GM12892 (cell line): ENCODE measurements at places on chromosomes 4 and X.
A peak's percentile ranks its signal among the peaks of the same experiment; 100 is the strongest.

DNA sequence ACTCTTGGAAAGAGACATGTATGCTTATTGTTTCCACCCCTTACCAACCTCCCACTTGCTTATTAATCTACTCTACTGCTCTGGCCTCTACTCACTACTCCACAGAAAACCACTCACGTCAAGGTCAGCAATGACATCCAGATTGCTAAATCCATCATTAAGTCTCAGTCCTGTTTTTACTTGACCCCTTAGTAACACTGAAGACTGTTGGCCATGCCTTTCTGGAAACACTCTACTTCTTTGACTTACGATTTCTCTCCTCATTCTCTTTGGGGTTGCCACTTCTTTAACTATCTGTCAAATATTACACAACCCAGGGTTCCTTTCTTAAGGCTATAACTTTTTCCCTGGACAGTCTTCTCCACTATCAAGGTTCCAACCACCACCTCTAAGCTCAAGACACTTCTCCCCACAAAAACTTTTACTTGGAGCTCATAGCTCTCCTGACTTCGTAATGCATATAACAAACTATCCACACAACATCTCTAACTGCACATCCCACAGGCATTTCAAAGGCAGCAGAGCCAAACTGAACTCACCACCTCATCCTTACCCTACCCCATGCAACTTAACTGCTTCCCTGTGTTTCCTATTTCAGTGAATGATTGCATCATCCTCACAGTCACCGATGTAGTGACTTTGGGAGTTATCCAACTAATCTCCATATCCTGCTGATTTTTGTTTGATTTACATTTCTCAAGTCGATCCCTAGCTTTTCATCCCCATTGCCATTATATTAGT is 15.8 kb upstream of the MAGEA4 start:
- no peak for DNase-seq

- no peak for DNase-seq
These were observed 18.5 kb upstream of the SPP1 start for GRCh38 chr4:87957061-87957460.

DNA sequence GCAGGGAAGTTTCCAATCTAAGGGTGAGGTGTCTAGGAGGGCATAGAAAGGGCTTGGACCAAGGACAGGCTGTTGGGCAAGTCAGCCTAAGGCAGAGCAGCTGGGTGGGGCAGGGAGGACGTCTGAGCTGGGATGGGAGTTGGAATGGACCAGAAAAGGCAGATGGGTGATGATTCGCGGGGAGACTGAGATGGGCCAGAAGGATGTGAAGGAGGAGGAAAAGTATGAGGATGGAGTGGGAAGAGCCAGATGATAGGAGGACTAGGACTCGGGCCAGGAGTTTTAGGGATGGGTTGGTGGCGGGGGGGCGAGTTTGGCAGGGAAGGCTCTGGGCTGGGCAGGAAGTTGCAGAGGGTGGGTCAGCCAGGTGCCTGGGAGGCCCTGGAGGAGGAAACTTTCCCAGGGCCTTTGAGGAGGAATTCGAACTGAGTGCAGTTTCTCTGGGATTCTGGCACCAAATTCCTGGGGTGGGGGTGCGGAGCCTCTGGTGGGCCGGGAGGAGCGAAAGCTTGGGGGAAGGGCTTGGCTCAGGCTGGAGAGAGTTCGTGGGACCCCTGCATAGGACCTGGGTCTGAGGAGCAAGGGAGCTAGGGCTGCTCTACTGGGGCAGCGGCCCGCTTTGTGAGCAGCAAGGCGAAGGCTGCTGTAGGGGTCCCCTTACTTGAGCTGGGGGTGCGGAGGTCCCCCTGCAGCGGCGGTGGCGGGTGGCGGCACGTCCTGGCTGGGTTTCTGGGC is 8.7 kb upstream of the TIMP1 start:
- no peak for DNase-seq

DNA sequence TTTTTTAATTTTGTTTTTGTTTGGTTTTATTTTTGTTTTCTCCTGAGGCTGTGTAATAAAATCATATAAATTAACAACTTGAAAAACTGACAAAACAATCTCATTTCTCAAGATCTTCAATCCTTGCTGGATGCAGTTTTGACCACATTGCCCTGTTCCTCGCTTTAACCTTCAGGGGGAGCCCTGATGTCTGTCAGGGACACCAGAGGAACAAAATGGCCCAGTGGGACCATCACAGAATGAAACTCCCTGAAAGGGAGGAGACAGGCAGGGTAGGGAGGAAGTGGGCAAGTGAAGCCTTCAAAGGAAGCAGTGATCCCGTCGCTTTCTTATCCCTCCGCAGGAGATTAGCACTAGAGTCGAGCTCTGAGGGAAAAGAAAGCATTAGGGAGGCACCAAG is 274.9 kb upstream of the LDB2 start:
- no peak for DNase-seq

- peak; percentile 72 for DNase-seq
These were observed 21.6 kb downstream of the FABP2 start for GRCh38 chr4:119300101-119300978.

- no peak for DNase-seq
These were observed 33.5 kb upstream of the CYBB start for GRCh38 chrX:37746218-37746941.

DNA sequence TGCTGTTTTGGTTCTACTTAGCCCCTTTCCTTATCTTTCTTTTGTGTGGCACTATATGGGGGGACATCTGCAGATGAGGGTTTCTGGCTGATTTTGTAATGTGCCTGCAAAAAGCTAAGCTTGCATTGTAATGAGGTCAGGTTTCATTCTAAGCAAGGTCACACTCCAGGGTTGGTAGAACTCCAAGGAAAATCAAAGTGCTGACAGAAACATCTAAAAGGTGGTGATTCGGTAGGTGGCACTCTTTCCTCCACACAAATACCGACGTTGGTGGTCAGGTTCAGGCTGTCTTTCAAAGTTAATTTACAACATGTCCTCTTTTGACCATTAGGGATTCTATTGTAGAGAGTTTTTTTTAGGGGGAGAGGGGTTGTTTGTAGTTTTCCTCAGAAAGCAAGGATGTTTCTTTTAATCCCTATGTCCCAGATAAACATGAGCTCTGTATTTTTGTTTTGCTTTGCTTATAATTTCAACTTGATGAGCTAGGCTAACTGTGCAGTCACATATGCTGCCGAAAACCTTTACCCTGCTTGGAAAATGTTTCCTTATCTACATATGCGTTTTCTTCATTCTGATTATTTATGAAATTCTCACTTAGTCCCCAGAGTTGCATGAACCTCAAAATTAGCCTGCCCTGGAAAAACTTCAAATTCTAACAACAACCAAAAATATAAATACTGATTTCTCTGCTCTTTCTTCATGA is 434.2 kb downstream of the PPARGC1A start:
- DNase-seq, result no peak

DNA sequence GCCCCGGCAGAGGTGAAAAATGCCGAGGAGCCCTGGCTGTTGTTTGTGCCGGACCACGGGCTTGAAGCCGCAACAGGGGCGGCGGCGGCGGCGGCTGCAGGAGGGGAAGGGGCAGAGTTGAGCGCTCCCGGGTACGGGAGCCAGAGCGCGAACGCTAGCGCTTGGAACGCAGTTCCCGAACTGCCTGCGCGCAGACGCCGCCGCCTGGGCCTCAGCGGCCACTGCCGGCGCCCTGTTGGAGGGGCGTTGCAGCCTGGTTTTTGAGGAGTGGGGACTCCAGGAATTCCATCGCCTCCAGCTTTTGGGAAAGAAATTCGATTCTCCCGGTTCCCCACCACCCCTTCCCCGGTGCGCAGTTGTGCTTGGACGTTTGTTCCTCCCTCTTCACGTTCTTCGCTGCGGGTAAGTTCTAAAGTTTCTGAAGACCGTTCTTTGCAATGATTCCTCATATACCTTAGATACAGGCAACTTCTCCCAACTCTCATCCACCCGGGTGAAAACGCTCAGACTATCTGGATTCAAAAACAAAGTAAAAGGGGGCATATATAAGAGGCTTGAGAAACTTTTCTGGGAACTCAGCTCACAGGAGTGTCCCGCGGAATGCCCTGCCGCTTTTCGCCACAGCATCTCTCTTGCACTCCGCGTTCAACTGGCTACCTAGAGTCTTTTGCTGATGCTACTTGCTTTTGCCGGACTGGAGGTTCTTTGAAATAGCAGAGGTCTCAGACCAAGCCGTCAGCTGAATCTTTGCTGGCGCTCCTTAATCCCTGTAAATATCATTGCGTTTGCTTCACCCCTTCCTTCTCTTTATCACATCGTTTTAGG is 1.0 kb downstream of the FAT4 start:
- no peak for DNase-seq

DNA sequence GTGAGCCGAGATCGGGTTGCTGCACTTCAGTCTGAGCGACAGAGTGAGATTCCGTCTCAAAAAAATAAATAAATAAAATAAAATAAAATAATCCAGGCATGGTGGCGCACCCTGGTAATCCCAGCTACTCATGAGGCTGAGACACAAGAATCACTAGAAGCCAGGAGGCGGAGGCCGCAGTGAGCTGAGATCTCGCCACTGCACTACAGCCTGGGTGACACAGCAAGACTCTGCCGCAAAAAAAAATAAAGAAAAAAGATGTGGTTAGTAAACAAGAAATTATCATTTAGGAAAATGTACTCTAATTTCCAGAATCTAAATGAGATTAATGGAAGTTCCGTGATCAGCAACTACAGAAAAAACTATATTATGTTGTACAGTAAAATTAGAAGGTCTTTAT is 14.5 kb upstream of the LRBA start:
- no peak for DNase-seq

GRCh38 chr4:528835-529234 is 29.8 kb downstream of the PIGG start:
- DNase-seq, result no peak

DNA sequence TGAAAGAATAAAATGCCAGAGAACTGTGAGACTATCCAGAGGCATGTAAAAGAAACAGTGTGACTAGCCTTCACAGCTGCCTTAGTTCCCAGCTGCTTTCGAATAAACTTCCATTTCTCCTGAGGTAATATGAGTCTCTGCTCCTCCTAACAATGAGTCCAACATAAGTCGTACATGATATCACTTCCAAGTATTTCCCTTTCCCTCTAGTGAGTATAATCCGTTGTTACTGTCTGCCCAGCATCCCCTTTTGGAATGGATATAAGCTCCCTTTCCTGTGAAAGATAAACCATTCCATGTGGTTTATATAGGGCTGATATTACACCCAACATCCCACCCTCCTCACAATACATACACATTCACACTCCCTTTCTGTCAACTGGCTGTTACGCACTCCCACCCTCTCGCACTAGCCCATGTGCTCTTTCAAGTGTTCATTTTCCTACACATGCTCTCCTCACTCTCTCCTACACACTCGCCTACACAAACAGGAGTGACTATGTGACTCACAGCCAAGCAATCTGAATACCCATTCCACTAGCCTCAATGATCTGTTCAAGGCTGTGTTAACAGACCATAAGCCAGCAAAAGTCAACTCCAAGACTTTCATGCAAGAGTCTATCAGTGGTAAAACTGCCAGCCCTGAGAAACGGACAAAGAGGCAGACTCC is 5.0 kb downstream of the NAF1 start:
- no peak for DNase-seq

DNA sequence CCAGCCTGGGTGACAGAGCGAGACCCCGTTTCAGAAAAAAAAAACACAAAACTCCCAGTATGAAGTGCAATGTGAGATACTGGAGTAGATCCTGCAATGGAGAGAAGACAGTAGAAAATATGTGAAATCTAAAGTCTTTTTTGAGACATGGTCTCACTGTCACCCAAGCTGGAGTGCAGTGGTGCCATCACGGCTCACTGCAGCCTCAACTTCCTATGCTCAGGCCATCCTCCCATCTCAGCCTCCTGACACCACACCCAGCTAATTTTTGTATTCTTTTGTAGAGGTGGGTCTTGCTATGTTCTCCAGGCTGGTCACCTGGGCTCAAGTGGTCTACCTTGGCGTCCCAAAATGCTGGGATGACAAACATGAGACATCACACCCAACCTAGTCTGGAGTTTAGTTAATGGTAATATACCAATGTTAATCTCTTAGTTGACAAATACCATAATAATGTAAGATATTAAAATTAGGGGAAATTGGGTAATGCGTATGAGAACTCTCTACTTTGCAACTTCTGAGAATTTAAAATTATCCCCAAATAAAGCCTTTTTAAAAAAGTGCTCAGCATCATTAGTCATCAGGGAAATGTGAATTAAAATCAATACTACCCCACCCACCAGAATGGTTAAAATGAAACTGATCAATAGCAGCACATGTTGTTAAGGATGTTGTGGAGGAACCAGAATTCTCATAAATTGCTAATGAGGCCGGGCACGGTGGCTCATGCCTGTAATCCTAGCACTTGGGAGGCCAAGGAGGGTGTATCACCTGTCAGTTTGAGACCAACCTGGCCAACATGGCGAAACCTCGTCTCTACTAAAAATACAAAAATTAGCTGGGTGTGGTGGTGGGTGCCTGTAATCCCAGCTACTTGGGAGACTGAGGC is 15.0 kb downstream of the RBMX start:
- no peak for DNase-seq

- DNase-seq, result no peak
These were observed 11.3 kb upstream of the DOCK11 start for GRCh38 chrX:118484216-118484903.

GRCh38 chrX:57135287-57135686 is 1.9 kb downstream of the SPIN2A start:
- DNase-seq, result no peak

DNA sequence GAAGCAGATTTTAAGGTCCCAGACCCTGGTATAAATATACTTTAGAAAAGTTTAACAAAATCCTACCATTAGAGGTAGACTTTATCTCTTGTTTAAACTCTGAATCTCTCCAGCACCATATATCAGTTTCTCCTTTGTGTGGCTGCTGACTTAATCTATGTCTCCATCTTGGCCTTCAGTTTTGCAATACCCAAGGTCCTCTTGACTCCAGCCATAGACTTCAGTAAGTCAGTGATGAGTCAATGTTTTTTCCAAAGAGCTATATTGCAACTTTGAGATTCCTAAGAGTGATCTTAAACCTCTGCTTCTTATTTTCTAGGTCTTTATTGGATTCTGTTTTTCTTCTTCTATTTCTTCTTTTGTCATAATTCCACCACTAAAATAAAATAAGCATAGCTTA is 50.8 kb upstream of the ADGRL3 start:
- DNase-seq, result no peak
